Activated CD4-positive, alpha-beta T cell treated with anti-CD3 and anti-CD28 coated beads, Interleukin-10, Interleukin-2, amounts not matched to agents 100 ng/mL and 50 ng/mL, durations not matched to agents 16 hours and 8 hours (primary cell): ENCODE measurements at places on chromosomes 1 and 21.

DNA sequence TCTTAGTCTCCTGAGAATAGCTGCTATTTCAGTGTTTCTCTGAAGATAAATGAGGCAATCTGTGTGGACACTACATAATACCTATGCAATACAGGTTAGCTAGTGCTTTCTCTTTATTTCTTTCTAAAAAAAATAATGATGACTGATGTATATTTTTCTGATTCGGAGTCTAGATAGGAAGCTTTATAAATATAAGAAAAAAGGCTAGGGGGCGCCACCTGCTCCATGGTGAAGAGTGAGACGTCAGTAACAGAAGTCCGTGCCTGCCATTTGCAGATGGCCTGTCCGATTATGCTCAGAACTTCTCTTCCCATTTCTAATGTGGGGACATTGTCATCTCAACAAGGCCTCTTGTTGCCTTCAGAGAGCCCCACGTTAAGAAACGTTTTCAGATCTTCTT, 26.4 kb downstream of the QSOX1 start:
- peak; percentile 25 for DNase-seq

DNA sequence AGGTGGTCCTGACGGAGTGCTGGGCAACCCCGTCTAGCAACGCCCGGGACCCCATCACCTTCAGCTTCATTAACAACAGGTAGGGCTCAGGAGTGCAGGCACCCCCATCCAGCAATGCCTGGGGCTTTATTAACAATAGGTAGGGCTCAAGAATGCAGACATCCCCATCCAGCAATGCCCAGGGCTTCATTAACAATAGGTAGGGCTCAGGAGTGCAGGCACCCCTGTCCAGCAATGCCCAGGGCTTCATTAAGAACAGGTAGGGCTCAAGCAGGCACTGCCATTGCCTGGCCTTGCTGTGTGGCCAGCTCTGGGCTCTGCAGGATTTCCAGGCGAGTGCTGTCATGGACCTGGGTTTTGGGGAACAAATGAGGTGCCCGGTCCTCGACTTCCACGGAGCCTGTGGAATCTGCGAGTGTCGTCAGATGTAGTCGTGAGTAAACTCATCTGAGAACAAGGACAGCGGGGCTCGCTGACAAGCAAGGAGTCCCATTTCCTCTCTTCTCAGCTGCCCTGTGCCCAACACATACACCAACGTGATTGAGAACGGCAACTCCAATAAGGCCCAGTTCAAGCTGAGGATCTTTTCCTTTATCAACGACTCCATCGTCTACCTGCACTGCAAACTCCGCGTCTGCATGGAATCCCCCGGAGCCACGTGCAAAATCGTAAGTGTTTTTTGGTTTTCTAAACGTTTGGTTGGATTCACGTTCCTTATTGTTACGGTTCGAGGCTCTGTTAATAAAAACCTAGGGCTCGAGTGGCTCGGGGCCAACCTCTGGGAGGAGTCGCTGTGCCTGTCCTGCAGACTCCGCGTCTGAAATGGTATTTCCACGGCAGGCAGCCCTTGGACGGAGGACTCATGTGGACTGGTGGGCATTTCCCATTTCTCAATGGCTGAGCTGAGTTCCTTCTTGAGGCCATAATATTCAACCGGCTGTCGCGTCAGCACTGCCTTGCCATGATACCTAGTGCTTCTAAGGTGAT, 56.3 kb downstream of the UMODL1 start:
- no peak for DNase-seq

- DNase-seq = peak; percentile 84
Observed at GRCh38 chr1:162835157-162835899, 25.6 kb downstream of the CCDC190 start.

DNA sequence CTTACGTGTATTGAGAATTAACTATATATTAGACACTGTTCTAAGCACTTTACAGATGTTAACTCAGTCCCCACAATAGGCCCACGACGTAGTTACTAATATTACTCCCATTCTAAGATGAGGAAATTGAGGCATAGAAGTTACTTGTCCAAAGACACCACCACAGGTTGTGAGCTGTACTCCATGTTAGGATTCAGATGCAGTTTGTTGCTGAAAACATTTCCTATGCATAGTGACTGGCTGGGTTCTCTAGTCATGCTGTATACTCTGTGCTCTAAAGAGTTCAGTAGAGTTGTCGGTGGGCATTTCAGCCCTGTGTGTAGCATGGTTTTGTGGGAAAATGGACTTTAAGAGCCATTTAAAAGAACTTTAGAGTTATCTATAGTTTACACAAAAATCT, 65.2 kb downstream of the GPR137B start:
- DNase-seq = no peak

DNA sequence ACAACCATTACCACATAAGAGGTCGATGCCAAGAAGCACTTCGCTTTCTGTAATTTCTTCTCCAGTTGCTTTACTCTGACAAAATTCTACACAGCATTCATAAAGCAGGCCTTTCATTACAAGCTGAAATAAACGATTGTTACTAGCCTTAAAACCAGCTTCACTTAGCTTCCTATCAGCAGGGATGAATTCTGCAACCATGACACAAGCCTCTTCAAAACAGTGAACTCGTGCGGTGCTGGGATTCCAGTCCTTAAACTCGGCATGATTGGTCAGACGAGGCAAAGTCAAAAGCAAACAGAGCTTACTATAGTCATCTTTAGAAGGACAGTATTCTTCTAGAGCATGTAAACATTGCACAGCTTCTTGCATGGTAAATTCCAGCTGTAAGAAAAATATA, 30.6 kb downstream of the WDR47 start:
- no peak for DNase-seq

- DNase-seq = no peak
Observed at GRCh38 chr1:245458761-245459174, 304.0 kb downstream of the KIF26B start.

DNA sequence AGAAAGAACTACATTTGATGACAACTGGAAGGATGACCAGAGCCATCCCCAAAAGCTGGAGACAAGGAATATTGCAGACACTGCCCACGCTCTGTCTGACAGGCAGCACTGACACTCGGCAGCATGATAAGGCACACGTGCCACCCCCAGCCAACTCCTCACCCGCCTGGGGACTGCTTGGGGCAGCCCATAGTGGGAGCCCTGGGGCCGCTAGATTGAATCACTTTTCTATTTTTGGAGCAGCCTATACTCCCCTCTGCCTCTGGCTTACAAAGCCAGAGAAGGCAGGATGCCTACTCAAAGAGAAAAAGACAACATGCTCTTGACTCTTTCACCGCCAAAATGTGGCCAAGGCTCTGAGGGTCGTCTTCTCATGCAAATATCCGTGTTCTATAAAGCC, 1.3 kb downstream of the SMG5 start:
- peak; percentile 73 for DNase-seq

DNA sequence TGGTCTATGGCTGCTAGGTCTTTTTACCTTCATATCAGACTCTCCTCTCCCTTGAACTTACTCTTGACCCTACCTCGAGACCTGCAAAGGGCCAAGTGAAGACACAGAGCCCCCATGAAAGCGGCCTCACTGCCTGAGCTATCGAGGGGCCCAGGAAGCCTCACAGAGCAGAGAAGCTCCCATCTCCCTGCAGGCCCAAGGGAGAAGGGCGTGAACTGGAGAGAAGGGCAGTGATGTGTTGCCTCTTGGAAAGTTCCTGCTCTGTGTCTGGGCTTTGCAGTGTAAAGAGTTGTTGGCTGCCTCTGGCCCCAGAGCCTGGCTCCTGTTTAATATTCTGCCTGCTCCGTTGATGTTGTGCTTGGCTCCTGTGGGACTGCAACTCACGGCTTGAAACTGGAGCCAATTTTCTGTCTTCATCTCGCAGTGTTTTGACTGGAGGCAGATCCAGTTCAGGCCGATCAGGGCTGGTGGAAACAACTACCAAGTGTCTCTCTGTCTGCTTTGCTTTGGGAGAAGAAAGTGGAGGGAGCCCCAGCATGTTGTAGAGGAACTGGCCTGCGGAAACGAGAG, 4.3 kb downstream of the SERTAD4 start:
- DNase-seq = no peak

DNA sequence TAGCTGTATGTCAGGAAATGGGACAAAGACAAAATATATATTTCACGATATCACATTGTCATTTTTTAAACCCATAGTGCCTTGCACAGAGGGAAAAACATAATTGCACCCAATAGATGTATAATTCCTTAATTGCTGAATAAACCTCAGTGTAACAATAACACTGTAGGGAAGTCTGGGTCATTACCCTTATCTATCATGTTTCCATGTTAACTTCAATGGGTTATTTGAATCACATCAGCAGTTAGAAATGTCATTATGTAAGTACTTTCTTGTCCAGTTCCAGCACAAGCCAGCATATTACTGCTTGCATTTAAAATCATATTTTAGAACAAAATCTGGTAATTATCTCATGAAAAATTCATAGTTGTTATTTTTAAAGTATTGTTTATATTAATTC, 222.7 kb downstream of the HMCN1 start:
- no peak for DNase-seq

DNA sequence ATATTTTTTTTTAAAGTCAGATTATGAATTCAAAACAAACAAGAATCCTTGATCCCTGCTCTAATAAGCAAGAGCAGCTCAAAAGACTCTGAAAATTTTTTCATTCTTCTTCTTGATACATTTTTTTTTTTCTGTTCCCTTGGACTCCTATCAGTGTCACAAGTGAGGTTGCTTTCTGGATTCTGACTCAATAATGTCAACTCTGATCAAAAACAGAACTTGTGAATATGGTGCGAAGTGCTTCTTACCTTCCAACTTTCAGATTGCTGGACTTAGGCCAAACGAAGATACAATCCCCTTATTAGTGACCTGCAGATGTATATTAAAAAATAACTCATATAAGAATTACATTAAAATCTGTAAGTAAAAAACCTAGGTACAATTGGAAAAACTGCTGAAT, 136.1 kb downstream of the GPATCH2 start:
- peak; percentile 67 for DNase-seq

DNA sequence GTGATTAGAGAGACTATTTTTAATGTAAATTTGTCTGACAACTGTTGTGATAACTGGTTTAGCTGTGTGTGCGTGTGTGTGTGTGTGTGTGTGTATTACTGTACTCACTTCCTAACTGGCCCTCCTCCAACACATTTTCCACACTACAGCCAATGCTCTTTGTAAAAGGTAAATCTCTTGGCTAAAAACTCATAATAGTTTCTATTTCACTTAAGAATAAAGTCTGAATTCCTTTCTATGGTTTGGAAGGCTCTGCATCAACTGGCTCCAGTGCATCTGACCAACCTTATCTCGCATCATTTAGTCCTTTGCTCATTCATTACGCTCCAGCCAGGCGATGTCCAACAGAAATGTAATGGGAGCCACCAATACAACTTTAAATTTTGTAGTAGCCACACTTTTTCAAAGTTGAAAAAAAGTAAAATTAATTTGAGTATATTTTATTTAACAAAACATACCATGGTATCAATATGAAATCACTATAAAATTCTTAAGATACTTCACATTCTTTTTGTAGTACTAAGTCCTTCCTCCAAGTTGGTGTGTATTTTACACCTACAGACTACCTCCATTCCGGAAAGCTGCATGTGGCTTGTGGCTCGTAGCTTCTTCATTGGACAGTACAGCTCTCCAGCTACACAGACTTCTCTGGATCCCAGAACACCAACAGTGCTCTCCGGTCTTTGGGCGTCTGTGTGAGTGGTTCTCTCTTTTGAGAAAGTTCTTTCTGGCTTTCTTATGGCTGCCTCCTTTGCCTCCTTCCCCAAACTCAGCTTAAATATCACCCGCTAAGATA, 68.9 kb downstream of the NRIP1 start:
- no peak for DNase-seq

GRCh38 chr21:26708223-26708800, 135.2 kb upstream of the CYYR1 start:
- DNase-seq = no peak

- DNase-seq = no peak
Observed at GRCh38 chr1:76084029-76084627, 9.6 kb downstream of the ST6GALNAC3 start.

DNA sequence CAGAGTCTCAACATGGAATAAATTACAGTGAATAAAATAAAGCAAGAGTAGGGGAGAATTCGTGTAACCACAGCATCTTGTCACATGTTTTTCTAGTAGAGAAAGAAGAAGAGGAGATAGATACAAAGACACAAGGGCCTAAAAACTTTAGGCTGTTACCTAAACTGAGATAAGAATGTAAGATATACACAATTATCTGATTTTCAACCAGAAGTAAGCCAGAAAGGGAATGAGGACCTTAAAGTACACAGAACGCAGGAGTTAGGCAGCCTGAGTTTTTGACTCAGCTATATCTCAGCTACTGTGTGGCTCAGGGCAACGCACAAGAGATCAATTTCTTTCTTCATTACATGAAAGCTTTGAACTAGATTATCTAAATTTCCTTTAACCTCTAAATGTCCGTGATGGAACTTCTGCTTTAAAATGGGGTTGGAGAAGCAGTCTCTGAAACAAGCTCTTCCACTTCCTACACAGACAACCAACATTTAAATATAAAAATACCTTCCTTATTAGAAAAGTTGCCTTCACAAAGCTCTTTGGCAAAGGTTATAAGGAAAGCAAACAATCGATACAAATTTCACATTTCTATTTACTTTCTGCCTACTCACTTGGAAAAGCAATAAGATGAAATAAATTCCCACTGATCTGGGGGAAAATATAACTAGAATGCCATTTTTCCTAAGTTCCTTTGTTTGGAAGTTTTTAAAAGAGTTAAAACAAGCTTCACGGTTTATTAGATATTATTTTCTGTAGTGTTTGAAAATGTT, 5.2 kb upstream of the RGS13 start:
- DNase-seq = no peak

DNA sequence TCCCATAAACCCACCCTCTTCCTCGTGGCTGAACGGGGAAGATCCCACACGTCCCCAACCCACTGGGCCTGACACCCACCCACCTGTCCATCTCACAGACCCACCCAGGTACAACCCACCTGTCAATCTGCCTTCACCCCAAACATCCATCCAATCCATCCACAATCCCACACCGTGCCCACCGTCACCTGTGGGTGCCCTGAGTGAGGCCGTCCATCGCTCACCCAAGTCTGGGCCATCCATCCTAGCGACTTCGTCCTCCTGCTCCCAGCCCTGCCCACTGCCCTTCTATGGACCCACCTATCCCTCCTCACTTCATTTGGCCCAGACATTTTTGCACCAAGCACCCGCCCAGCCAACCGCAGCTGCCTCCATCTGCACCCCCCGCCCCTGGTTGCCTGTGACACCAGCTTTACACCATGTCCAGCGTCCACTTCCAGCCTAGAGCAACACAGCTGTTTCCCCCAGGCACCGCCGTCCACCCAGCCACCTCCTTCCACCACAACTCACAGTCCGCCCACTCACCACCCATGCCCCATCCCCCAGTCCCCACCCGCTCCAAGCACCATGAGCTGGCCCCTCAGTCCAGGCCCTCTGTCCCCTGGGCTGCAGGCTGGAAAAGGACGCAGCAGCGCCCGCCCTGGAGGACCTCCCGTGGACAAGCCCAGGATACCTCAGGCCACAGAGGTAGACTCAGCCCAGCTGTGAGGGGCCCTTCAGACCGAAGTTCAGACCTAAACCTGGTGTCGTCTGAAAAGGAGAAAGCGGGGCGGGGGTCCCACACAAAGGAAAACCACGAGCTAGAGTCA, 7.7 kb downstream of the TTLL10 start:
- no peak for DNase-seq

GRCh38 chr1:68704800-68705443, 208.0 kb upstream of the DEPDC1 start:
- no peak for DNase-seq
